ENCODE measurements at places on chromosomes 7 and 10.

GRCh38 chr10:42979721-42980467, 97.0 kb upstream of the RET start:
- no peak for DNase-seq

GRCh38 chr7:103094102-103094501, 19.2 kb downstream of the ARMC10 start:
- no peak for DNase-seq

- no peak for DNase-seq
Measured at GRCh38 chr10:75739414-75740143, 308.2 kb downstream of the LRMDA start.

DNA sequence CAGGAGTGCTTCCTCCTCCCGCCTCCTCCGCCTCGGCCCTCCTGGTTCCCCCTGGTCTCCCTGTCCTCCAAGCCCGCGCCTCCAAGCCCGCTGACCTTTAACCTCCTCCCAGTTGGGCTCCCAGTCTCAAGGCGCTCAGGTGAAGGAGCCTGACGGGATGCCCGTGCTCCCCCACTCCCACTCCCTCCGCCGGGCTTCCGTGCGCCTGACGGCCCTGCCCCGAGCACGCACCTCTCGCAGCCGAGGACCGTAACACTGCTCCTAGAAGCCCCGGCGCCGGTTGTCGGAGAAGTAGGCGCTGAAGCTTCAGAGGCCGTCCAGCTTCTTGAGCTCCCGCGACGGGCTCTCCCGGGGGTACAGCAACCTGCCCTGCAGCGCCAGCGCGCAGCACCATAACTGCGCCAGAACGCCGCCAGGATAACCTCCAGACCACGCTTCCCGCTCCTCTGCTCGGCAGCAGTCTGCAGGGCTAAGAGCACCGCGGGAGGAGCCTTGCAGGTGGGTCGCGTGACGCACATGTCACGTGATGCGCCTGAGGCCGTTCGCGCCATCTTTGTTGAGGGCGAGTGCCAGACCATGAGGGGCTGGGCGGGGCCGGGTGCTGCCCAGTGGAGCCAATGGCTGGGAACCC, 71.0 kb upstream of the ZNF479 start:
- no peak for DNase-seq

- DNase-seq = peak; percentile 48
Measured at GRCh38 chr7:5997210-5997808, 11.5 kb downstream of the PMS2 start.

DNA sequence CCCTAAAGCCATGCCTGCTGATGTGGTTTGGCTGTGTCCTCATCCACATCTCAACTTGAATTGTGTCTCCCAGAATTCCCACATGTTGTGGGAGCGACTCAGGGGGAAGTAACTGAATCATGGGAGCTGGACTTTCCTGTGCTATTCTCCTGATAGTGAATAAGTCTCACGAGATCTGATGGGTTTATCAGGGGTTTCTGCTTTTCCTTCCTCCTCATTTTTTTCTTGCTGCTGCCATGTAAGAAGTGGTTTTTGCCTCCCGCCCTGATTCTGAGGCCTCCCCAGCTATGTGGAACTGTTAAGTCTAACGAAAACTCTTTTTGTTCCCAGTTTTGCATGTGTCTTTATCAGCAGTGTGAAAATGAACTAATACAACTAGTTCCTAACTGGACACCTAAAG, 11.8 kb downstream of the MACROH2A2 start:
- DNase-seq = no peak

DNA sequence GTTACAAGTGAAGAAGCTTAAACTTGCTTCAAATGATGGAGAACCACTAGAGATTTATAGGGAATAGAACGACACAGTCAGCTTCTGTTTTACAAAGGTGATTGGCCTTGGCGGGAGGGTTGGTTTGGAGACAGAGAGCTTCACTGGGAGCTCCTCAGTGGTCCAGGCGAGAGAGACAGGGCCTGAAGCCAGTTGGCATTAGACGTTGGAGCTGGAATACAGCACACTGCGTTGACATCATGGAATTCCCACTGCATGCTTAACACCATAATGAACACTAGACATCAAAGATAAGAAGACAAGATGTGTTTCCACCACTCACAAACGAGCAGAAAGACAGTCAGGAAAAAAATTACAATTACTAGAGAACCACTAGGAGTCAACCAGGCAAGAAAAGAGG, 67.8 kb downstream of the TBXAS1 start:
- DNase-seq = no peak

DNA sequence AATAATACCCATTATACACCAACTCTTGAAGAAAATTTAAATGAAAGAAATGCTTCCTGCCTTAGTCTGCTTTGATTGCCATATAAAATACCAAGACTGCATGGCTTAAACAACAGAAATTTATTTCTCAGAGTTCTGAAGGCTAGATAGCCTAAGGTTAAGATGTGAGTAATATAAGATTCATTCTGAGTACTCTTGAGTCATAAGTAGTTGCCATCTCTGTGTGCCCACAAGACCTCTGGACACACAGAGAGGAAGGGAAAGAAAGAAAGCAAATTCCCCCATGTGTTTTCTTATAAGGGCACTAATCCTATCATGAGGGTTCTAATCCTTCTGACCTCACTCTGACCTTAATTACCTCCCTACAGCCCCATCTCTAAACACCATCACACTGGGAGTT, 201.2 kb downstream of the PTN start:
- no peak for DNase-seq

GRCh38 chr7:155709453-155709852, 65.0 kb downstream of the RBM33 start:
- no peak for DNase-seq

GRCh38 chr10:97764519-97764931, 7.3 kb downstream of the SFRP5 start:
- no peak for DNase-seq

DNA sequence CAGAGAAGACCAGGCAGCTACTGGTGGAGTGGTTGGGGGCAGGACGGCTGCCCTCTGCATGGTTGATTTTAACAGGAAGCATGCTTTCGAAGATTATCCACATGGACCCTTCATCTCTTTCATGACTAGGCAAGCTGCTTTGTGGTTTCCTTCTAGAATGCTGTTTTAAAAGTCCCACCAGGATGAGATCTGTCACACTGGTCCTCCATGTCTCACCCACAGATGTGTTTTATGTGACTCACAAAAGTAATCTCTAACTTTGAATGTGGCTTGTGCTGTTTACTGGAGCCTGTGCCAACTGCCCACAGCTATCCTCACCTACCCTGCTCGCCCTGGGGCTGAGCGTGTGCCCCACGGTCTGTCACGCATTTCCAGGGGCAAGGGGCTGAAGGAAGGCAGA, 188.8 kb downstream of the GFRA1 start:
- DNase-seq = no peak

GRCh38 chr10:7412237-7412927, 1.5 kb upstream of the SFMBT2 start:
- DNase-seq = no peak

DNA sequence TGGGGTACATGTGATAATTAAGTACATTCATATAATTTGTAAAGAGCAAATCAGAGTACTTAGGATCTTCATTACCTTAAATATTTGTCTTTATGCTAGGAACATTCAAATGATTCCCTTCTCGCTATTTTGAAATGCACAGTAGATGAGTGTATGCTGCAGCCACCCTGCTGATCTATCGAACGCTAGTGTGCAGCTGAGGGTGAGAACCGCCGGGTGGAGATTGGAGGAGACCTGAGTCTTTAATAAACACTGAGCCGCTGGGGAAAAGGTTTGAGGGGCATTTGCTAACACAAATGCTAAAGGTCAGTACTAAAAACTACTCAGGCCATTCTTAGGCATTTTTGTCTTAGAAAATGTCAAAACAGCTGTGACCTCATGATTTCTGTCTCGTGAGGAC, 148.0 kb downstream of the DPP6 start:
- DNase-seq = no peak

GRCh38 chr10:110303681-110304080, 1.0 kb downstream of the SMNDC1 start:
- no peak for DNase-seq

- no peak for DNase-seq
Measured at GRCh38 chr10:102175415-102175814, 23.2 kb downstream of the NOLC1 start.

GRCh38 chr10:30828680-30829079, 199.1 kb upstream of the LYZL2 start:
- DNase-seq = no peak

- DNase-seq = no peak
Measured at GRCh38 chr7:12930534-12930933, 243.1 kb downstream of the ARL4A start.

GRCh38 chr10:88620441-88620840, 33.9 kb downstream of the LIPJ start:
- DNase-seq = no peak

DNA sequence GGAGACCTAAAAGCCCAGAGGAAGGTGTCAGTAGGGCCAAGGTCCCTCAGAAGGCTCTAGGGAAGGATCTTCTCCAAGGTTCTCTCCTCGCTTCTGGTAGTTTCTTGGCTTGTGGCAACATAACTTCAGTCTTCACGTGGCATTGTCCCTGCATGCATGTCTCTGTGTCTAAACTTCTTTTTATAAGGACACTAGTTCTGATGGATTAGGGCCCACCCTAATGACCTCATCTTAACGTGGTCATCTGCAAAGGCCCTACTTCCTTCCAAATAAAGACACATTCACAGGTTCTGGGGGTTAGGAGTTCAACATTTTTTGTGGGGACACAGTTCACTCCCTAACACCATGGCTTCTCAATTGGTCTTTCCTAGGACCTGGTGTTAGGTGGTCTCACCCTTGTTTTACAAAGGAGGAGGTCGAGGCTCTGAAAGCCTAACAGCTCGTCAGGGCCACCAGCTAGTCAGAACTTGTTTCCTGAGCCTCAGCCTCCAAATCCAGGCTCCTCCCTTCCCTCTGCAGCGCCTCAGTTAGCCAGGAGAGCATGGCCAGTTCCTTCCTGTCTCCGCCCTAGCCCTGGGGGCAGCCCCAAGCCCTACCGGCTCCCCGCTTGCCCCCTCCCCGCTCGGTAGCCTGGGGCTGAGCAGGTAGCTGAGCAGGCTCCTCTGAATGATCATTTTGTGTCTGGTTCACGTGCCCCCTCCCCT, 109.7 kb upstream of the PPIF start:
- no peak for DNase-seq

DNA sequence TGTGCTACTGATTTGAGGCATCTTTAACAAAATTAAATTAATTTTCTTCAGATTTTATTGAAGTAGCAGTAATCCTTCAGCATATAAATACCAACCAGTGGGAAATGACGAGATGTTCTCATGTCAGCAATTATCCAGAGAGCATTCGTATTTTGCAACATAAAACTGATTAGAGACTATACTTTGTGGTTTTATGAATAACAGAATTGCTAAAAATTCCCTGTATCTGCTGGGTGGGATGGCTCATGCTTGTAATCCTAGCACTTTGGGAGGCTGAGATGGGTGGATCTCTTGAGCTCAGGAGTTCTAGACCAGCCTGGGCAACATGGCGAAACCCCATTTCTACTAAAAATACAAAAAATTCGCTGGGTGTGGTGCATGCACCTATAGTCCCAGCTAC, 56.9 kb downstream of the ATAD1 start:
- no peak for DNase-seq

- no peak for DNase-seq
Measured at GRCh38 chr10:76982671-76983070, 654.9 kb downstream of the KCNMA1 start.

- no peak for DNase-seq
Measured at GRCh38 chr10:121566755-121567154, 31.5 kb downstream of the FGFR2 start.

- no peak for DNase-seq
Measured at GRCh38 chr7:112160130-112160770, 45.9 kb downstream of the DOCK4 start.

DNA sequence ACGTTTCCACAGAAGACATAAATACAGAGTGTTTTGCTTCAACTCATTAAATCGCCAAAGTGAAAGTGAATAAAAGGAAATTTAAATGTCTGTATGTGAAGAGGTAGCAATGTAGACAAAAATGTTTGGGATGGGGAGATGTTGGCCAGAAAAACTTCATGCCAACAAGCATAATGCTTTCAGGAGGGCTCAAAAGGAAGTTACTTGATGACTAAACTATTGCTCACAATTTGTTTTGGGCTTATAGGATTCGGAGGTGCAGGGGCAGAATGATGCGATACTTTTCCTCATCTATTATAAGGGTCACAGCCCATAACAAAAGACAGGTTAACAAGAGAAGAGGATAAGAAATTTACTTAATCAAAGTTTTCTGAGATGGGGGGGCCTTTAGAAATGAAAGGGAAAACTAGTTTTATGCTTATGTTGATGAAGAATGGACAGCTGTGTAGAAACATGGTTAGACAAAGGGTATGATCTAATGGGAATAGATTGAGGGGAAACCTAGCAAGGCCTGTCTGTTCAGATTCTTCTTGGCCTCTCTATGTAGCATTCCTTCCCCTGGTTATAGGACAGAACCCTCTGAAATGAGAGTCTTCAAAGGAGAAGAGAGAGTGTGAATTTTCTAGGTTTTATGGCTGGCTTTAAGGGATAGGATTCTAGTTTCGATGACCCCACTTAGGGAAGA, 898.6 kb downstream of the LRMDA start:
- DNase-seq = no peak

DNA sequence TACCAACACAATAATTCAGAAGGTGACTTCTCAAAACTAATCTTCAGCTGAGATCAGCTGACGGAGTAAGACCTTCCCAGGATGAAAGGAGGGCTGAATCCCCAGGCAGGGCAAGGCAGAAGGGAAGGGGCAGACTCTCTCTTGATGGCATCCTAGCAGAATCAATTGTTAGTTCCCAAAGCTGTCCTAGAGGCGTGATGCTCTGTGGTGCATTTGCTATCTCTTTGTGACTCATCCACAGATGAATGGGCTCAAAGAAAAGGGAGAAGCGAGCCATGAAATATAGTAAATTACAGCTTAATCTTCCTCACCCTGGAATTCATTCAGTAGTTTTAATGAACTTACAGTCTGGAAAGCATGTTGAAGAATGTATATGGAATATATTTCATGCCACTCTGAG, 37.2 kb downstream of the PDE1C start:
- no peak for DNase-seq

GRCh38 chr10:92829042-92829785, 19.1 kb upstream of the EXOC6 start:
- DNase-seq = no peak

GRCh38 chr10:6014241-6014761, 37.0 kb upstream of the IL15RA start:
- DNase-seq = peak; percentile 68

DNA sequence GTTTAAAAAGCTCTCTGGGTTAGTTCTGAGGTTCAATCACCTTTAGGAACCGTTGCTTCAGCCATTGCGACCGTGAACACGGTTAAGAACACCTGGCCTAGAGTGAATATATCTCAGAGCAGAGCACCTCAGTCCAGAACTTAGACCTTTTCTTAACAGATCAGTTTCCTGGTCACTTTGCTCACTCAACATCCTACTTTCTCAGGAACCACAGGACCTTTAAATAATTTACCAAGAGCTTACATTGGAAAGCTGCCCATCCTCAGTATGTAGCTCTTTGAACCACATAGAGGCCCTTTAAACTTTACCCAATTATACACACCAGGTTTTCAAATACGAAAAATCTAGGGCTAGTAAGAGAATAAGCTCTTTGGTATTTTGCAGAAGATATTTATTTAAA, 153.2 kb downstream of the NRBF2 start:
- DNase-seq = no peak

GRCh38 chr7:74217455-74218342, 7.9 kb downstream of the LAT2 start:
- DNase-seq = peak; percentile 34

GRCh38 chr10:53909791-53910190, 891.2 kb downstream of the PCDH15 start:
- no peak for DNase-seq

- DNase-seq = no peak
Measured at GRCh38 chr7:114264023-114264422, 150.6 kb upstream of the FOXP2 start.

- no peak for DNase-seq
Measured at GRCh38 chr10:112218960-112219359, 35.4 kb upstream of the GPAM start.
